ENCODE measurements at places on chromosomes 3 and 15.
A peak's percentile ranks its signal among the peaks of the same experiment; 100 is the strongest.

GRCh38 chr15:45495588-45495987 lies 27.0 kb downstream of the SLC30A4 start:
- DNase-seq, result no peak

GRCh38 chr3:144771381-144771870 lies 799.8 kb downstream of the DIPK2A start:
- no peak for DNase-seq

DNA sequence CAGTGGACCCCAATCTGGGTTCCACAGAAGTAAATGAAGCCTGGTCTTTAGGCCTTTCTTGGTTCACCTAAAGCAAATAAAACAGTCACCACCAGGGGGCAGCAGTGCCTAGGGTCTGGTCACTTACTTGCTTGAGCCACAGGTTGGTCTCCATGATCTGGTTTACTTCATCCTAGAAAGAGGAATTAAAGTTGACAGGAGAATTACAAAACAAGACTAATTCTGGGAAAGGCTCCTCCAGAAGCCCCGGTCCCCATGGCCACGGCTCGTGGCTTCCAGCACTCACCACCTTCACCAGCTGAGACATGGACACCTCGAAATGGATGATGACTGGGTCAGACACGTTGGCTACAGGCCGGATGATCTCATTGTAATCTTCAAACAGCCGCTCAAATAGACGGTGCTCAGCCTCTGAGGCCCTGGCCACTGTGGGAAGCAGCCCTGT lies 2.3 kb downstream of the CHRNA3 start:
- peak; percentile 71 for DNase-seq

DNA sequence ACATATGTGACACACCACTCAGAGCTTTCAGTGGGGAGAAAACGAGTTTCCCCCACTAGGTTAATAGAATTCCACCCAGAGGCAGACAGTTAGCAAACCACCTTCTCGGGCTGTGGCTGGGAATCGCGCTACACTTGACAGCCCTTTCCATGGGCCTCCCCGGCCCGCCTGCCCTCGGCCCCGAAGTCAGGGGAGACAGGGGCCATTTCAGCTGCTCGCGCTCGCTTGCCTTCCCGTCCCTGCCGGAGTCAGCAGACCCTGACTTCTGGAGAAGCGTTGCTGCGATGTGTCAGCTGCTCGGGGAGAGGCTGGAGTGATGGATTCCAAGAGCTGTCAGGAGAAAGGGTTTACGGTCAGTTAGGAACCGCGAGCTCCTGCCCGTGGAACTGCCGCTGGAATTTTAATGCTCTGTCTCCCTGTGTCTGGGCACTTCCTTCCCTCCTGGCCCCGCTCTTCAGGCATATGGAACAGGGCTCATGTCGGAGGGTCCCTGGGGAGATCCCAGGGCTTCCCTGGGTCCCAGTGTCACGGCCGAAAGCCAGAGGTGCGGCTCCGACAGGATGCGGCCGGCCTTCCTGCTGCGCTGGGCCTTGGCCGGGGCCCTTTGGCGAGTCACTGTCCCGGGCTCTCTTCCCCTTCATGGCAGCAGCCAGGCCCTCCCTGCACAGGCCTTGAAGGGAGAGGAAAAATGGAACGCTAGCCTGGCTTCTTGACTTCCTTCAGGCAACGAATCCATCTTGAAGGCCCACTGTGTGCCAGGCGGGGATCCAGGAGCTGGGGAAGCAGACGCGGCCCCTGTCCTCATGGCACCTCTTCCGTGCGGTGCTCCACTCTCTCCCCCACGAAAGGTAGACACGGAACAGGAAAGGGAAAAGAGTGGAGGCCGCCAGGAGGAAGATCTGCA lies 38.4 kb upstream of the VPS8 start:
- DNase-seq, result no peak

DNA sequence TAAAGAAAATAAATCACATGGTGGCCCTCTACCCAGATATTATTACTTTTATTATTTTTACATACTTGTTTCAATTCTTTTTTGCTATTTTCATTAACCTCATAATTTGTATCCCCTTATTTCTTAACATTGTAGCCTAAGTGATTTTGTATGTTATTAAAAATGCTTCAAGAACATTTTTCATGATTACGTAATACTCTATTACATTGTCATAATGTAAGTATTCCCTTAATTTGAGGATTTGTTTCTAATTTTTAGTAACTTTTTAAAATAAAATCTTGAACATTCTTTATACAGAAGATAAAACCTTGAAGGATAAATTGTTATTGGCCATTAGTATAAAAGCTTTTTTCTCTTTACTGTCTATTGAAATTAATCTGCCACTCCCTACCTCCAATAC lies 89.0 kb downstream of the DCUN1D1 start:
- no peak for DNase-seq

DNA sequence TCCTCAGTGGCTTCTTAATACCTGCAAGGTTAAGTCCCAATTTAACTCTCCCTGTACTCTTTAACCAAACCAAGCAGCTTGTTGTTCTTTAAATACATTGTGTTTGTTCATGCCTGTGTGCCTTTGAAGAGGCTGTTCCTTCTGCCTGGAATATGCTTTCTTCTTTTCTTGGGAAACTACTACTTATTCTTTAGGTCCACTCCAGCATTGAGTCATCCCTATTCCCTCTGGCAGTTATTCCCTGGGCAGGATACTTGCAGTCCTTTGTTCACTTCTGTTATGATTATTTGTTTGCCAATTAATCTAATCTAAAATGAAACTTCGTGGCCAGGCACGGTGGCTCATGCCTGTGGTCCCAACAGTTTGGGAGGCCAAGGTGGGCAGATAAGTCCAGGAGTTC lies 139.3 kb downstream of the ZNF609 start:
- DNase-seq, result no peak

DNA sequence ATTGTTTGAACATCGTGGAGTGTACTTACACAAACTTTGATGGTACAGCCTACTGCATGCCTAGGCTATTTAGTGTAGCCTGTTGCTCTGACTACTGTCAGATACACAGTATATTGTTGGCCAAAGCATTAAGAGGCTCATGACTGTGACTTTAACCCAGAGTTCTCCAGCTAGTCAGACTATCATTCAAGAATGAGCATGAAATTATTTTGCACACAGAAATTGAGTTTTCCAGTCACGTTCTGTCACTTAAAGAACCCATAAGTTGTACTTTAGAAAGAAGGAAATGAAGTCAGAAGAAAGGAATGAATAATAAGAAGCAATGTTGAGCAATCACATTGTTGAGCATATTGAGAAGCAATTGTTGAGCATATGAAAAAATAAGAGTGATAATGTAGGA lies 37.6 kb upstream of the SLC22A13 start:
- peak; percentile 74 for DNase-seq

GRCh38 chr3:129602730-129603560 lies 3.5 kb downstream of the PLXND1 start:
- peak; percentile 98 for DNase-seq

All from iris pigment epithelial cell (primary cell).